ENCODE measurements at places on chromosomes 3 and 15.

- no peak for DNase-seq
Observed at GRCh38 chr3:127135241-127136023, 57.5 kb upstream of the PRR23E start.

- no peak for DNase-seq
Observed at GRCh38 chr15:98609144-98609852, 39.0 kb upstream of the IGF1R start.

DNA sequence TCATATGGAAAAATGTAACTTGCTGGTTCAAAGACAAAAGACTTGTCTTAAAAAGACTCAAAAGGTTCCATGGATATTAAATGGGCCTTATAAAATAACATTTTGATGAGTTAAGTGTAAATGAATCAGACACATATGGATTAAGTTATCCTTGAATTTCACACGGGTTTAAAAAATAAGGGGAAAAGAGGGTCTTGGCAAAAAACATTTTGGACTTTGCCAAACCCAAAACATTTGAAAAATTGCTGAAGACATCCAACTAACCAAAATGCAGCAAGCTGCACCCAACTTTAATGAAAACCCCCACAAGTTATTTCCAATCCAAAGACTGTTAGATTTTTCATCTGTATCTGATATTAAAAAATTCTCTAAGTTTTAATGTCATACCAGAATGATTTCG lies 200.7 kb downstream of the MEIS2 start:
- no peak for DNase-seq

DNA sequence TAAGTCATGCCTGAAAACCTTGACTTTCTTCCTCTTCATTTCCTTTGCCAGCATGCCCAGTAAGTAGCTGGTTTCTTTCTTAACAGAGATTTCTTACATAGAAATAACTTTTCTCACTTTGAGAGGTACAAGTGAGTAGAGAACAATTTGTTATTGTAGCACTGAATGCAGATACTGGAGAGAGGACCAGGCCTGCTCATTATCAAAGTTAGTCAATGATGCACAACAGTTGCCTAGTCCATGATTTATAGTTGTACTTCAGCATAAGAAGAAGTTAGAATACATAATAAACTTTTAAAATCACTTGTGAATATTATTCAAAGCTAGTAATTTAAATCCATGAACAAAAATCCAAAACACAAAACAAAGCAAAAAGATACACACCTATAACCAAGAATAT lies 213.0 kb downstream of the PCCB start:
- DNase-seq, result no peak

- no peak for DNase-seq
Observed at GRCh38 chr15:68421115-68421551, 10.8 kb downstream of the ITGA11 start.

DNA sequence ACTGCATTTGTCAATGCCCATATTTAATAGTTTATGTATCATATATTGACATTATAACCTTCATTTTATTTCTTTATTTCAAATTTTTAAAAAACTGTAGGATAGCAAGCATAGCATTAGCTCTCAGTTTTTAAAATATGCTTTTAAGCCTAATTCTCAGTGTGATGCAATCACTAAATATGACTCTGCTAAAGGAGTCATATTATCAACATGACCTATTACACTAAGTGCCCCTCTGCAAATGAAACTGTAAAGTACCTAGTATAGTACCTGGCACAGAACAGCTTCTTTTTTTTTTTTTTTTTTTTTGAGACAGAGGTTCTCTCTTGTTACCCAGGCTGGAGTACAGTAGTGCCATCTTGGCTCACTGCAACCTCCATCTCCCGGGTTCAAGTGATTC lies 179.4 kb upstream of the CGNL1 start:
- DNase-seq, result no peak

DNA sequence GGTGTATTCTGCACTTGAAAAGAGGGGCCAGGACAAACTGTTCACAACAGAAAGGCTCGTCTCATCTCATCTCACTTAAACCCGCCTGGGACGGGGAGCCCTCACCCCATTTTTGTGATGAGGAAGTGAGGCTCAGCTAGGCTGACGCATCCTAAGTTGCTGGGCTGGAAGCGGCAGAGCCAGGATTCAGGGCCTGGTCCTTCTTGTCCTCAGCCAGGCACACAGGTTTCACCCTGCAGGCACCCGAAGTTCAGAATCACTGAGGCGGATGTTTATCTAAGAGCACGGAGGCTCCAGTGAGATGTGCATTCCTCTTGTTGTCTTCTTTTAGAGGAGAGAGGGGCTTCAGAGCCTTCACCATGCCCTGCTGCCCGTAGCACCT lies 51.1 kb upstream of the PLXNA1 start:
- DNase-seq, result no peak

- DNase-seq, result no peak
Observed at GRCh38 chr3:39849992-39850715, 40.7 kb downstream of the MYRIP start.

- DNase-seq, result no peak
Observed at GRCh38 chr15:25838191-25838870, 24.8 kb downstream of the ATP10A start.

DNA sequence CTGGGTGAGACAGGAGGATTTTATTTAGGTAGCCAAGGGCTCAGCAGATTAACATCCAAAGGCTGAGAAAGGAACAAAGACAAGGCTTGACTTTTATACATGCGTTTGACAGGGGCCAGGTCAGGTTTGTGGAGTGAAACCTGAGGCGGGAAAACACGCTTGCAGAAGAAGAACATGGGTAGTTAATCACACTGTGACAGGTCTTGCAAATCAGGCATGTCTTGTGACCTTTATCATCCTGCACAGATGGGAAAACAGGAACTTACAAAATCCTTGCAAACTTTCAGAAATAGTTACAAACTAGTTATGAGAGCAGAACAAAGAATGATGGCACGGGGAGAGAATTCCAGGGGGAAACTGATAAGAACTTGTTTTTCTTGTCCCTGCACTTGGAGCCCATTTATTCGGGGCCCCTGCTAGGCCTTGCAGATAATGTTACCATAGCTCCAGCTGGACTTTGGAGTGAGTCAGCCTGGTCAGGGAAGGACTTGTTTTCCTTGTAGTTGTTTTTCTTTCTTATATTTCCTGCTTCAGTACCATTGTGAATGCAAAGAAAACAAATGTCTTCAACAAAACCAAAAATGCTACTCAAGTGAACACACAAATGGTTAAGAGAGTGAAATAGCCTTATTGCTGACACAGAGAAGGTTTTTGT lies 965.9 kb upstream of the ROBO1 start:
- DNase-seq, result no peak

GRCh38 chr3:115062009-115062408 lies 85.1 kb downstream of the ZBTB20 start:
- no peak for DNase-seq

DNA sequence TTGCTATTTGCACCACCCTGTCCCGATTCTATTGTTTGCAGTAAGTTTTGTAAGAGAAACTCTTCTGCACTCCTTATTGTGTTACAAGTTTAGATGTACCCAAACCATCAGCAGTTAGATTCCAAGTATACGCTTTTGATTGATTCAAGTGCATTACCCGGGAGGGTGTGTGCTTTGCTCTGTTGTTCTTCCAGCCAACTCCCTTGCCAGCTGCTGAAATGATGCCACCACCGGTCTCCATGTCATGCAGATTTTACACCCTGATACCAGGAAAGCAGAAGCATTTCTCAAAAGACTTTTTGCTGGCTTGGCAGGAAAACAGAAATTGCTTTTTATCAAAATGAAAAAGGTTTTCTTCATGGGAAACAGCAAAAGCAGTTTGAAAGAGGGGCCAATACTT lies 1006.6 kb upstream of the CFAP20DC start:
- DNase-seq, result no peak

- DNase-seq, result no peak
Observed at GRCh38 chr3:174010907-174011306, 613.4 kb downstream of the NLGN1 start.

- DNase-seq, result no peak
Observed at GRCh38 chr3:136171097-136171542, 25.0 kb downstream of the MSL2 start.

- DNase-seq, result no peak
Observed at GRCh38 chr3:13934315-13934714, 54.4 kb upstream of the WNT7A start.

DNA sequence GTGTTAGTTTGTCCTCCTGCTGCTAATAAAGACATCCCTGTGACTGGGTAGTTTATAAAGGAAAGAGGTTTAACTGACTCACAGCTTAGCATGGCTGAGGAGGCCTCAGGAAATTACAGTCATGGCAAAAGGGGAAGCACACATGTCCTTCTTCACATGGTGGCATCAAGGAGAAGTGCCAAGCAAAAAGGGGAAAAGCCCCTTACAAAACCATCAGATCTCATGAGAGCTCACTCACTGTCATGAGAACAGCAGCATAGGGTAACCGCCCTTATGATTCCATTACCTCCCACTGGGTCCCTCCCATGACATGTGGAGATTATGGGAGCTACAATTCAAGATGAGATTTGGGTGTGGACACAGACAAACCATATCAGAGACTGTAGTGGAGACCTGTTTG lies 27.0 kb downstream of the TM2D3 start:
- DNase-seq, result no peak

- DNase-seq, result no peak
Observed at GRCh38 chr15:52870015-52870414, 79.9 kb upstream of the ONECUT1 start.

DNA sequence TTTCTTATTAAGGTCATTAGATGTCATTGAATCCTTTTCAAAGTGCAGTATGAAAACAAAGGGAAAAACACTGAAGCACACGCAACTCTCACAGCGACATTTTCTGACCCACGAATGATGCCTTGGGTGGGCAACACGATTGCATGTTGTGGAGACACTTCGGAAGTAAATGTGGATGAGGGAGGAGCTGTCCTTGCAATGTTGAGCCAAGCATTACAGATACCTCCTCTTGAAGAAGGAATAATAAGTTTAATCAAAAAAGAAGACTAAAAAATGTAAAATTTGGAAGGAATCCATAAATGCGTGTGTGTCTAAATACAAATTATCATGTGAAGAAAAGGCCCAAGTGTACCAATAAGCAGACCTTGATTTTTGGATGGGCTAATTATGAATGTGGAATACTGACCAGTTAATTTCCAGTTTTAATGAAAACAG lies 16.9 kb downstream of the THBS1 start:
- DNase-seq, result no peak

- no peak for DNase-seq
Observed at GRCh38 chr15:85128621-85129020, 147.0 kb downstream of the PDE8A start.

DNA sequence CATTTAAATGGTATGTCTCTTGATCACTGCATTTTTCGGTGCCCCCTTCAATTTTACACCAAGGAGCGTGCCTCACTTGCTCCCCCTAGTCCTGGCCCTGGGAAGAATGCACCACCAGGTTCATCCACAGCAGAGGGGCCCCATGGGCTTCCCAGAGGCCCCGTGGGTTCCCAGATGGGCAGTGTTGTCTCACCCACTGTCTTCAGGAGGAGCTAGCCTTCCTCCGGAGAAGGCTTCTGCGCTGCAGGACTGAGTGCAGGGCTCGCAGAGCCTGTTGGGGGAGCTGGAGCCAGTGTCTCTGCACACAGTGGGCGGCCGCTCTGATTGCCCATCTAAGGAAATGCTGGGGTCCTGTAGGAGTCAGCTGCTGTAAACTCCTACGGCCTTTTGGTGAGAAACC lies 45.9 kb downstream of the POLR2M start:
- DNase-seq, result no peak

DNA sequence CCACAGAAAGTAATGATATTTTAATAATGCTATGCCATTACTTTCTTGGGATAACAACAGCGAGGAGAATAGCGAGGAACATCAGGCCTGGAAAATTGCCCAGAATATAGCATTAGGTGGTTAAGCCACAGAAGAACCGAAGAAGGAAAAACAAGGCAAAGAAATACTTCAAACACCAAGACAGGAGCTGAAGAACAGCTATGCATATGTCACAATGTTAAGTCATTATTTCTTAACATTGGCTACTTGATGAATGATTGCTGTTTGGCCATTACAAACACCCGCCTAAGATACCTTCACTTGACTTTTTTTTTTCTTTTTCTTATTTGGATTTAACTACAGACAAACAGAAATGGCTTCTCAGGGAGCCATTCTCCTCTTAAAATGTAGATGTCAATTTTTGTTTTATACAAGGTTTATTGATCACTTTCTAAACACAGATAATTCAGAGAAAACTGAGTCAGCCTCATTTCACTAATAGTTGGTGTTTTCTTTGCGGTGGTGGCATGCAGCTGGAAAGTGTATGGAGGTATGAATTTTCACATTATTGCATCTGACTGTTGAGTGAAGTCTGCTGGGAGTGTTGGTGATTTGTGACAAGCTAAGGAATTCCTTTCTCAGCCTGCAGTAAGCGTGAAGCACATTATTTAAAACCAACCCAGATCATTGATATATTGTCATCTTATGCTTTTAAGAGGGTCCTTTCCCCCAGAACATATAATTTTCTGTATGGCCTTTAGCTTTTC lies 705.7 kb upstream of the NR2F2 start:
- no peak for DNase-seq

- no peak for DNase-seq
Observed at GRCh38 chr3:106251160-106251892, 382.5 kb upstream of the CBLB start.

DNA sequence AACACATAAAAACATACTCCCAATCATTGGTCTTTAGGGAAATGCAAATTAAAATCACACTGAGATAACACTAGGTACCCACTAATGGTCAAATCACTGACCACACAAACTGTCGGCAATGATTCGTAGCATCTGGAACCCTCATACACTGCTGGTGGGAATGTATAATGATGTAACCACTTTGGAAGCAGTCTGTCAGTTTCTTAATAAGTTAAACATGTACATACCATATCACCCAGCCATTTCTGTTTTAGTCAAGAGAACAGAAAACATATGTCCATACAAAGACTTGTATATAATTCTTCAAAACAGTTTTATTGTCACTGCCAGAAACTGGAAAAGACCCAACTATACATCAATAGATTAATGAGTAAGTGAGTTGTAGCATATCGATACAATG lies 63.3 kb upstream of the LRRC3B start:
- no peak for DNase-seq

- no peak for DNase-seq
Observed at GRCh38 chr3:106542101-106542769, 673.4 kb upstream of the CBLB start.

GRCh38 chr3:194540274-194540905 lies 53.6 kb upstream of the ATP13A3 start:
- no peak for DNase-seq

- DNase-seq, result no peak
Observed at GRCh38 chr15:83379579-83379959, 67.6 kb upstream of the SH3GL3 start.

DNA sequence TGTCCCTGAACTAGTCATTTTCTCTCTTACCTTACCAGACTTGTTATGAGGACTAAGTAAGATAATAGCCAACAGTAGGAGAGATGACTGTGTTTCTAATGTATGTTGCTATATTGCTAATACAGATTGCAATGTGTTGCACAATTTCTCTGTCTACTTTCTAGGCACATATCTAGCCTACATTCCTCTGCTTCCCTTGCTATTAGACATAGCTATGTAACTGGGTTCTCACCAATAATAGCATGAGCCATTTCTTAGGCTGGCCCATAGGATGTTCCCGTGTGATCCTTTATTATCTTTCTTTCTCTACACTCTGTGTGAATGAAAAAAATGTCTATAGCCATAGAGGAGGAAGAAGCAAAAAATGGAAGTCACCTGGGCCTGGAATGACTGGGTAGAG lies 6.8 kb upstream of the LRRN1 start:
- no peak for DNase-seq
